ENCODE measurements at places on chromosomes 1 and 21.
A peak's percentile ranks its signal among the peaks of the same experiment; 100 is the strongest.

- no peak for DNase-seq
Measured at GRCh38 chr21:40433538-40433937, 413.4 kb downstream of the DSCAM start.

- DNase-seq = no peak
Measured at GRCh38 chr1:18414872-18415447, 65.8 kb upstream of the KLHDC7A start.

GRCh38 chr1:40508375-40509341 lies at the start of gene EXO5:
EXO5 (plus strand) TSS chr1:40508767; CDS start chr1:40514545, 5,778 bp downstream.
- DNase-seq = peak; percentile 65

- DNase-seq = no peak
Measured at GRCh38 chr1:109671067-109671466, 3.2 kb downstream of the GSTM2 start.

- no peak for DNase-seq
Measured at GRCh38 chr1:173484276-173484675, 7.1 kb downstream of the PRDX6 start.

GRCh38 chr1:72394457-72394856 lies 112.1 kb upstream of the NEGR1 start:
- no peak for DNase-seq

GRCh38 chr1:232456714-232457113 lies 173.2 kb downstream of the SIPA1L2 start:
- no peak for DNase-seq

- no peak for DNase-seq
Measured at GRCh38 chr1:193569096-193569982, 382.9 kb upstream of the B3GALT2 start.

DNA sequence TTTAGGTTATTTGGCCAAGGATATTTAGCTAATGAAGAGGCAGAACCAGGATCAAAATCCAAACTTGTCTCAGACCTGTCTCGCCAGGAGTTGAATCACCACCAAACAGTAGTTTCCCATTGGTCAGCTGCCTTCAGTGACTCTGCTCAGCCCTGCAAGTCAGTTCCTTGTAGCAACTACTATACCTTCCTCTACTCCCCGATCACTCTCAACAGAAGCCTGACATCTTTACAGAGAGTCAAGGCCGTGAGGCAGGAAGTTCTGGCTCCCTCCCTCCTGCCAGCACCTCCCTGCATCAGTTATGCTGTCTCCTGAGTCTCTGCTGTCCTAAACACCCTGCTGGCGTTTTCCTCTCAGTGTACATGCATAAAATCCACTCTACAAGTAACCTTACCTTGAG lies 13.2 kb downstream of the PSMD4 start:
- DNase-seq = no peak

DNA sequence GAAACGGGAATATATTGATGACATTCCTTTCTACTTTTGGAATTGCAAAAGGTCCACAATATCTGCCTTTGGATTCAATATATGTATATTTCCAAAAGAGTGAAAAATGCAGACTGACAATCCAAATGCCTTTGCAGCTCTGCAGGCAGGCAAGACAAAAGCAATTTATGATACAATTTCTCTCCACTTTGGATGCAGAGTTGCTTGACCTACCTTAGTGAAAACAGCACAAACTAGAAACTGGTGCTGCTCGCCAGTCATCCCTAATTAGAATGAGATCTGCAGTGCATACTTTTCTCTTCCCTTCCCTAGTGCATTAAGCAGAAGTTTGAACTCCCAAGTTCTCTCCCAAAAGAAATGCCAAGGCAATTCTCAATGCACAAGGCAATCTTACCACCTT lies 56.8 kb downstream of the KIAA0319L start:
- no peak for DNase-seq

- DNase-seq = no peak
Measured at GRCh38 chr1:32393832-32394140, 455 bp downstream of the BSDC1 start.

GRCh38 chr1:154628121-154628405 lies 20.1 kb upstream of the ADAR start:
- DNase-seq = no peak

DNA sequence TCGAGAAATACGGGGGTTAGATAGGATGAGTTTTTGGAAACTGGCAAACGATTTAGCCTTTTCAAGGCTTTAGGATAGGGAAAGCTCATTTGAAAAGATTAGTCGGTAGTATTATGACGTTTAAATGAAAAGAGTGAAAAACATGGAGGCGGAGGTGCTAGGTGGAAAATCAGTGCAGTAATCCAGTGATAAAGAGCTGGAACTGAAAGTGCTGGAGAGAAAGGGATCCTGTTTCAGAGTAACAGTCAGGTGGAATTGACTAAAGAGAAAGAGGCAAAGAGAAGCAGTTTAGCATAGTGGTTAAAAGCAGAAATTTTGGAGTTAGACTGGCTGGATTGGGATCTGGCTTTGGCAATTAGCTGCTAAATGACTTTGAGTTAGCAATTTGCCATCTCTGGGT lies 945 bp downstream of the WDR3 start:
- DNase-seq = no peak

- no peak for DNase-seq
Measured at GRCh38 chr1:189336115-189337100, 1141.3 kb downstream of the BRINP3 start.

- DNase-seq = no peak
Measured at GRCh38 chr1:147077523-147077922, 94.7 kb downstream of the PRKAB2 start.

- peak; percentile 22 for DNase-seq
Measured at GRCh38 chr1:233281711-233282581, 13.6 kb downstream of the PCNX2 start.

GRCh38 chr1:32702599-32703478 lies at the start of gene SYNC:
SYNC (minus strand) TSS chr1:32702770; CDS start chr1:32702660, 110 bp downstream.
- no peak for DNase-seq

GRCh38 chr1:62875676-62876075 lies 91.7 kb downstream of the ATG4C start:
- DNase-seq = no peak

DNA sequence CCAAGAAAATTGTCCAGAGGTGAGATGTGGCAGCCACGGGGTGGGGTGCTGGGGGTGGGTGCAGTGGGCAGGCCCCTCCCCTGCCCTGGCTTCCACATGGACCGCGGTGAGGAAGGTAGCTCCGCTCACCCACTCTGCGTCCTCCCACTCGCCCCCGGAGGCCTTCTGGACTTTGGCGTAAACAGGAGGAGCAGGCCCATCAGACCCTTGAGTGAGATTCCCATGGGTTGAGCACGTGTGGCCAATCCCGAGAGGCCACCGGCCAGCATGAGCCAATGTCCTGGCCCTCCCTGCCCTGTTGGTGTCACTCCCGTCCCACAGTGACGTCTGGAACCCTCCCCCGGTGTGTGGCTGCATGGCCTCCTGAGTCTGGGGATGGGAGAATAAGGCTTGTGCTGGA lies 8.2 kb upstream of the TMEM240 start:
- DNase-seq = no peak

GRCh38 chr1:198798923-198799386 lies 160.1 kb downstream of the PTPRC start:
- DNase-seq = no peak

GRCh38 chr1:95641386-95641785 lies 407.4 kb downstream of the RWDD3 start:
- DNase-seq = no peak

DNA sequence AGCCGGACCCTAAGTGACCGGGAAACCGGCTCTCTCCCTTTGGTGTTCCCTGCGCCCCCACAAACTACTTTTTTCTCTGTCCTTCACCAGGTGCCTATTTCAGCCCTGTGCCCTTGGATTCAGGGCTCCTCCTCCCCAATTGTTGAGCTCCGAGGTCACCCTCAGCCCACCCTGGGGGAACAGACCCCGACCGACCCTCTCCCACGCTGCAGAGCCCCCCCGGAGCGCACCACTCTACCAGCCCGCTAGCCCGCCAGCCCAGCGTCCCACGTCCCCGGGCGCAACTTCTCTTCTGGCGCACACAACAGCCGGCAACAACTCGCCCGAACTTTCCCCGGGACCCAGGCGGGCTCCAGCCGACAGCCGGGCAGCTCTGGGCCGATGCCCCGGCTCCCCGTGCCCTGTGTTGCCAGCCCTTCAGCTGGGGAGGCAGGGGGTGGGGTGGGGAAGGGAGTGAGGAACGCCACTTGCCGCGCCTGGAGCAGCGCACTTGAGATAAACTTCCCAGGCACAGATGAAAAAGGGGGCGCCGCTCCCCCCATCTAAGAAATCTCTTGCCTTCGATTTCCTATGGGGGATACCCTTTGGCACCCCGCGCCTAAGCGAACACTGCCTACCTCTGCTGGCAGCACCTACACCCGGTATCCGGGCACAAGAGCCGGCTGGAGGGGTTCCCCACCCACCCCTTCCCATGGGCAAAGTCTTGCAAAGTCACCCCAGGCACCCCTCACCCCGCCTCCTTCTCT lies 997 bp downstream of the CASZ1 start:
- no peak for DNase-seq

- no peak for DNase-seq
Measured at GRCh38 chr1:75554181-75554580, 56.7 kb downstream of the SLC44A5 start.

DNA sequence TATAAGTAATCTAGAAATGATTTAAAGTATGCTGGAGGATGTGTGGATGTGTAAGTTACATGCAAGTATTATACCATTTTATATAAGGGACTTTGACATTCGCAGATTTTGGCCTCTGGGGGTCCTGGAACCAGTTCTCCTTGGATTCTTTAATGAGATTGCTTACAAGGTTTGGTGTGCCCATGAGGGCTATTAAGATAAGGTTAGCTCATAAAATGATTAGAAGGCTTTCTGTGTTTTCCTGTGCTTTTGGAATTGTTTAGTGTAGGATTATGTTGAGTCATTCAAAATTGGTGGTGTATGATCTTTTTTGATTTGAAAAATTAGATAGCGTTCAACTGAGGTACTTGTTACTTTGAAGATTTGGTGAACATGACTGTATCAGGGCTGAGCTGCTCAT lies 5.6 kb downstream of the USP25 start:
- DNase-seq = no peak

DNA sequence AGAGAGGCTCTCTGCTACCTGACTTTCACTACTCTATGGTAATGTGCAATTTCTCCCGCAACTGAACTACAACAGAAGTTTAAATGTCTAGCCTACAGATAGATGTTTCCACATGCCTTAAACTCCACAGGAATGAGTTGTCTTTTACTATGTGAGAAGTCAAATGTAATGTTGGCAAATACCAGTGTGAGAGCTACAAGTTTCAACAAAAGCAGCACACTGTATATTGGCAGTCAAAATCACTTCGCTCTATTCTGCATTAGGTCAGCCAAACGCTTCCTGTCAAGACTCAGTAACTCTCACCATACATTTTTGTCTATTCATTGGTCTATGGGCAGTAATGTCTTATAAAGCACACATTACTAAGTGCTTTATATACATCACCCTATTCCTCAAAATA lies 41.9 kb downstream of the LUZP1 start:
- no peak for DNase-seq

- DNase-seq = no peak
Measured at GRCh38 chr1:225453797-225454648, 26.2 kb upstream of the LBR start.

DNA sequence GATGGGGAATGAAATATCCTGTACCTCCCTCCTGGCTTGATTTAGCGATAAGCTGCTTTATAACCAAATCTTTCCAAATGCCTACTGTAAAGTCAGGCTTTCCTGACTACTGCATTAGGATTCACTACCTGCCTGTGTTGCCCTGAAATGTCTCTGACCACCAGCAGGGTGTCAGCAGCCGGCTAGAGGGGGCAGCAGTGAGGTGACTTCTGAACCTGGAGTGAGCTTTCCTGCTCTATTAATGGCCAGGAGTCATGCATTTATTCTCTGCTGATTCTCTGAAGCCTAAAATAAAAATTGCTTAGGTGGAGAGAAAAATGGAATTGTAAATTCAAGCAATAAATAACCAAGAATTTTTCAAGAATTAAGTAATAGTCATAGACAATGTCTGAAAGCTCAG lies 2.5 kb downstream of the BACE2 start:
- peak; percentile 6 for DNase-seq

GRCh38 chr1:14296795-14297194 lies 301.7 kb upstream of the KAZN start:
- DNase-seq = no peak

DNA sequence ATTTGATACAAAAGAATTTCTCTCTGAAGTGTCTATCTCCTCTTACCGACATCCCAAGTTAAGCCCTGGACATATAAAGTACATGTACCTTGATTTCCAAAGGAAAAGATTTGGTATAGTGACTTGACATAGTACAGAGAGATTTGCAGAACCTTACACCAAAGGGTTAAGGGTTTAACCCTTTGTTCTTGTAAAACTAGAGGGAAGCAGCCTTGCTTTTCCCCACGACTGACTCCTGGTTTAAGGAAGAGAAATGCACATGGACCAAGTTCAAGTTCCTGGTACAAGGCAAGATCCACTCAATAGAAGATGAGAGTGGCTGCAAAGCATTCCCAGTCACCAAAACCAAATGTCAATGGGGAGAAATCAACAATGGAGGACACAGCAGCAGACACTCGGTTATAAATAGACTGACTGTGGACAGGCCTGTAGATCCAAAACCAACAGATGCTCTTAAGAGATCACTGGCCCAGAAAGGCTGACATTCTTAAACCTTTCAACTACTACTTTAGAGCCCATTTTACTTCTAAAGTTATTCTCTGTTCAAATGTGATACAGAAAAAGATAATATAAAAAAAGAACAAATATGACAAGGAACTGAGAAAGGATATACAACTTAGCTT lies 69.4 kb downstream of the PUM1 start:
- no peak for DNase-seq

DNA sequence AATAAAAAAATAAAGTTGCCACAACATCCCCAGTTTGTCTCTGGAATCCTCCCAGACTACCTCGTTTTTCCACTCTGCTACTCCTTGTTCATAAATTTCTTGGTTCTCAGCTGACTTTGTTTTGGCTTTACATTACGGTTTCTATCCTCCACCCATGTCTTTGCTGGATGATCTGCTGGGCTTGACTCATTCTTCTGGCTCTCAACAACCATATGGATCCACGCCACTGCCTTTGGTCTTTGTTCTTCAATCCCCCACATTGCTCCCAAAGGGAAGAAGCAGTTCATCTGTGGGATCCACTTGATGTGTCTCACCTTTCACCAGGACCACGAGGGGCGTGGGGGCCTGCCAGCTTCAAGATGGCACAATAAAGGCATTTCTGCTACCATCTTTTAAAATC lies 67.1 kb upstream of the NBL1 start:
- DNase-seq = no peak

DNA sequence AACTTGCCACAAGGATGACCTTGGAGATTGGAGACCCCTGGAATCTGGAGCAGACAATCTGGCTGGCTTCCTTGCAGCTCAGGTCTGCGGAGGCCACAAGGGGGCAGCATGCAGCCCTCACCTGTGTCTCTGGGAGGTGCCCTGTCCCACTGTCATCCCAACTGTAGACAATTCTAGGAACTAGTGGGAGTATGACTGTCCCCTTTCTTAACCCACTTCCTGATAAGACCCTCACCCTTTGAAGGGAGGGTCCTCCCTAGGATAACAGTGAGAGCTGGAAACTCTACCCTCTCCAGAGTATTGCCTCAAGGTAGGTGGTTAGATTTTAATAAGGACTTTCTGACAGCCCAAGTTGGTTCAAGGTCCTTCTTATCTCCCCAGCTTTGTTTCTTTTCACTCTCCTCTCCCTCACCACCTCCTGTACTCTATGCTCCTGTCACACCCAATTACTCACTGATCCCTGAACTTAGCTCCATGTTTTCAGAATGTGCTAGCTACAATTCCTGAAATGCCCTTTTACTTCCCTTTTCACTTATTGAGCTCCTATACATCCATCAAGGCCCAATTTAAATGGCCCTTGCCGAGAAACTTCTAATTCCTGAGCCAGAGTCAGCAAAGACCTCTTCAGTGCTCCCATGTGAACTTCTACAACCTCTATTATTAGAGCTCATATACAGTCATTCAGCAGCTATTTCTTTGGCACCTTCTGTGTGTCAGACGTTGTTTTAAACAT lies 9.2 kb upstream of the KCNQ4 start:
- DNase-seq = no peak
